ENCODE measurements at places on chromosomes 7 and 10. TPM values are rescaled to one million over a fixed set of nuclear protein-coding genes. Genes with fewer than 3 reads are reported as not detected.

- H3K36me3 ChIP-seq = no peaks in the 10 kb centered on the region
- no peak for DNase-seq
- no peak overlapping the region for H3K27ac ChIP-seq
- H3K4me3 ChIP-seq = no peak overlapping the region
Observed at GRCh38 chr10:119315128-119316001, 108.0 kb downstream of the GRK5 start.

- H3K27ac ChIP-seq = no peak overlapping the region
- H3K4me1 ChIP-seq = no peaks in the 10 kb centered on the region
Observed at GRCh38 chr7:42193471-42194129, 43.4 kb downstream of the GLI3 start.

DNA sequence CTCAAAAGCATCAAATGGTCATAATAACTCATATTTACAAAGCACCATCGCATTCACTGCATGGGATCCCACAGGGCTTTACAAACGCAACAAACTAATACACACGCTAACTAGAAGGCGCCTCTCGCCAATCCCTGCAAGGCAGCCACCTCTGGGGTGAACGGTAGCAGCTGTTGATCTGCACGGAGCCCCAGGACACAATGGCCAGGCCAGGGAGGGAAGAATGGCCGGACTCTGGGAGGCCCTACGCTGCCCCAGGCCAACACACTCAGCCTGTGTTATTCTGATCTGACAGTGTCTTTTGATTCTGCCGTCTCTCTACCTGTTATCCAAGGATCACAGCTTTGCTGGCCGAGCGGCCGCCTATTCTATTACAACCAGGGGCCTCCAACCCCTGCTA is 41.8 kb downstream of the HABP2 start:
- H3K27me3 ChIP-seq = no peaks in the 10 kb centered on the region
- no peaks in the 10 kb centered on the region for H3K4me1 ChIP-seq
- no peaks in the 10 kb centered on the region for H3K36me3 ChIP-seq
- no peak for DNase-seq
- H3K27ac ChIP-seq = no peak overlapping the region

GRCh38 chr7:116588225-116588624 is 63.4 kb downstream of the CAV1 start:
- no peak for DNase-seq
- no peak overlapping the region for H3K27ac ChIP-seq
- no peaks in the 10 kb centered on the region for H3K27me3 ChIP-seq
- H3K4me3 ChIP-seq = no peak overlapping the region
- peaks cover 34% of the 10 kb centered on the region for H3K4me1 ChIP-seq

DNA sequence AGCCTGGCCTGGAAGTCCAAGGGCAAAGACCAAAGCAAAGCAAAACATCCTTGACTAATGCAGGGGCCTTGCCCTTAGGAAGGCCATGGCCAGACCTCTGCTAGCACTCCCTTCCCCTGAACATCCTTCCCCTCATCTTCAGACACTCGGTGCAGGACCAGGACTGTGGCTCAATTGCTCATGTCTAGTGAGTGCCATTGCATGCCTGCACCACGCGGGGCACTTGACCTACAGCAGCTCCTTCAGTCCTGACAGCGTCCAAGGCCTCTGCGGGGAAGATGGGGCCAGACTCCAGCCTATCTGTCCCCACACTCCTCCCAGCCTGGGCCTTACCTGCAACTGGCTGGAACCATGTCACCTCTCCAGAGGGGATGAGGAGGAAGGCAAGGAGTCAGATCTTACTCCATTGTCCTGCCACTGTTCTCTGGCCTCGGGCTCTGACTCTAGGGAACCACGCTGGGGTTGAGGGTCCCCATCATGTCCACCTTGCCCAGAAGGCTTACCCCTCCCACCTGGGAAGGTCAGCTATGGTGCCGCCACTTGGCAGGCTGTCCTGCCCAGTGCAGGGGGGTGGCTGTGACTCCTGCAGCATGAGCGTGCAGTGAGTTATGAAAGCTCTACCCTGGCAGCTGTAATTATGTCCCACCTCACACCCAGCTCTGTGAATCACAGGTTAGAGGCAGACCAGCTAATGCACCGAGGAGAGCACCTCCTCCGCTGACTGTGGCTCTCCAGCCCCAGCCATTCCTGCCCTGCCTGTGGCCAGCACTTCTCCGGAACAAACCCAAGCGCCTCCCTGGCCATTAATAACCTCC is 16.1 kb downstream of the DRGX start:
- no peaks in the 10 kb centered on the region for H3K36me3 ChIP-seq
- H3K4me1 ChIP-seq = no peaks in the 10 kb centered on the region
- H3K27me3 ChIP-seq = no peaks in the 10 kb centered on the region
- no peak for DNase-seq

DNA sequence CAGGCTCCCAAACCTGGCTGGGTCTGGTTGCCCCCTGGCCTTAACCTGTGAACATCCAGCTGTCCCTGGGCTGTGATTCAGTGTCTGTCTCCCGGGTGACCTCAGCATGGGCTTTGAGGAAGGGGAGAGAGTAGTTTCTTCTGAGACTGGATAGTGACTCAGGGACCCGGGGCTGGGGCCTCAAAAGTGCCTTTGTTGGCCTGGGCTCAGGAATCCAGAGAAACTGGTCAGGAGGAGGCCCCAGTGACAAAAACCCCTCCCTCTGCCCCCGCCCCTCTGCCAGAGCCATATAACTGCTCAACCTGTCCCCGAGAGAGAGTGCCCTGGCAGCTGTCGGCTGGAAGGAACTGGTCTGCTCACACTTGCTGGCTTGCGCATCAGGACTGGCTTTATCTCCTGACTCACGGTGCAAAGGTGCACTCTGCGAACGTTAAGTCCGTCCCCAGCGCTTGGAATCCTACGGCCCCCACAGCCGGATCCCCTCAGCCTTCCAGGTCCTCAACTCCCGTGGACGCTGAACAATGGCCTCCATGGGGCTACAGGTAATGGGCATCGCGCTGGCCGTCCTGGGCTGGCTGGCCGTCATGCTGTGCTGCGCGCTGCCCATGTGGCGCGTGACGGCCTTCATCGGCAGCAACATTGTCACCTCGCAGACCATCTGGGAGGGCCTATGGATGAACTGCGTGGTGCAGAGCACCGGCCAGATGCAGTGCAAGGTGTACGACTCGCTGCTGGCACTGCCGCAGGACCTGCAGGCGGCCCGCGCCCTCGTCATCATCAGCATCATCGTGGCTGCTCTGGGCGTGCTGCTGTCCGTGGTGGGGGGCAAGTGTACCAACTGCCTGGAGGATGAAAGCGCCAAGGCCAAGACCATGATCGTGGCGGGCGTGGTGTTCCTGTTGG is at the start of gene CLDN4:
Gene CLDN4 (plus strand): TSS at position 316 of the 903 bp plus-strand sequence. CDS start 206 bp downstream, at position 522.
- peak; percentile 95 for DNase-seq
- peaks cover 38% of the 10 kb centered on the region for H3K4me1 ChIP-seq
- H3K36me3 ChIP-seq = no peaks in the 10 kb centered on the region

GRCh38 chr7:100372256-100372655 is 1.0 kb upstream of the PILRA start:
- H3K4me1 ChIP-seq = no peaks in the 10 kb centered on the region
- no peaks in the 10 kb centered on the region for H3K27me3 ChIP-seq

- H3K27ac ChIP-seq = no peak overlapping the region
- H3K36me3 ChIP-seq = no peaks in the 10 kb centered on the region
- no peak overlapping the region for H3K4me3 ChIP-seq
- no peak for DNase-seq
- no peaks in the 10 kb centered on the region for H3K4me1 ChIP-seq
Observed at GRCh38 chr10:49113741-49114141, 1.6 kb downstream of the VSTM4 start.

GRCh38 chr10:6654571-6654970 is 74.5 kb upstream of the PRKCQ start:
- peaks cover 15% of the 10 kb centered on the region for H3K27me3 ChIP-seq
- no peak overlapping the region for H3K4me3 ChIP-seq
- no peak overlapping the region for H3K27ac ChIP-seq
- no peaks in the 10 kb centered on the region for H3K36me3 ChIP-seq
- no peaks in the 10 kb centered on the region for H3K4me1 ChIP-seq

- H3K4me1 ChIP-seq = no peaks in the 10 kb centered on the region
- no peak overlapping the region for H3K27ac ChIP-seq
- H3K27me3 ChIP-seq = no peaks in the 10 kb centered on the region
- DNase-seq = no peak
Observed at GRCh38 chr7:41592236-41592635, 110.7 kb downstream of the INHBA start.

- peaks cover 5% of the 10 kb centered on the region for H3K36me3 ChIP-seq
- H3K27me3 ChIP-seq = no peaks in the 10 kb centered on the region
- H3K4me3 ChIP-seq = no peak overlapping the region
- no peak overlapping the region for H3K27ac ChIP-seq
- no peak for DNase-seq
Observed at GRCh38 chr7:44707558-44708230, 41.0 kb upstream of the ZMIZ2 start.

GRCh38 chr7:133674079-133674763 is 421.3 kb downstream of the EXOC4 start:
- H3K4me3 ChIP-seq = no peak overlapping the region
- no peaks in the 10 kb centered on the region for H3K4me1 ChIP-seq
- no peaks in the 10 kb centered on the region for H3K27me3 ChIP-seq
- no peak for DNase-seq

- H3K27me3 ChIP-seq = no peaks in the 10 kb centered on the region
- H3K4me3 ChIP-seq = no peak overlapping the region
- no peak for DNase-seq
- no peaks in the 10 kb centered on the region for H3K36me3 ChIP-seq
Observed at GRCh38 chr10:67151471-67151870, 225.6 kb downstream of the LRRTM3 start.

GRCh38 chr10:102102421-102102820 is 17.7 kb downstream of the LDB1 start:
- H3K27ac ChIP-seq = no peak overlapping the region
- H3K4me1 ChIP-seq = no peaks in the 10 kb centered on the region
- no peaks in the 10 kb centered on the region for H3K36me3 ChIP-seq
- H3K4me3 ChIP-seq = no peak overlapping the region

DNA sequence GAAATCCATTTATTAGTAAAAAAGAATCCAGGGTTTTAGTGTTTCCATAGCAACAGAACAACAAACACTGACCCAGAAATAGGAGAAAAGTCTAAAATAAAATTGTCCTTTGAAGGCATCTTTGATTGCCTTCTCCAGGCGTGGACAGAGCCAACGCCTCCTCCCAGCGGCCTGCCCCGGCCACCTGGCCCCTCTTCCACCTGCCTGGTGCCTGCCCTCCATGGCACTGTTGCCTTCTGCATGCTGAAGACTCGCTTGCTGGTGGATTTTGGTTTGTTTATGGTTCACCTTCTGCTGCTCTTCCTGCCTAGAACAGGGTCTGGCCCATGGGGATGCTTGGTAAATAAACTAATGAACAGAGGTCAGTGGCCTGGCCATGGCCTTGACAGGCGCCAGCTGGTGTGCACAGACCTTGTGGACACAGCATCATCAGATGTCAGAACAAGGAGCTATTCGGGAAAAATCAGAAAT is 107.4 kb downstream of the DYNC2I1 start:
- H3K27ac ChIP-seq = no peak overlapping the region
- no peaks in the 10 kb centered on the region for H3K36me3 ChIP-seq
- no peaks in the 10 kb centered on the region for H3K4me1 ChIP-seq

- no peak for DNase-seq
- H3K4me1 ChIP-seq = peaks cover 5% of the 10 kb centered on the region
- no peaks in the 10 kb centered on the region for H3K36me3 ChIP-seq
- no peak overlapping the region for H3K27ac ChIP-seq
- no peak overlapping the region for H3K4me3 ChIP-seq
Observed at GRCh38 chr7:151805191-151805590, 71.7 kb downstream of the PRKAG2 start.

GRCh38 chr10:51083356-51083853 is 9.1 kb downstream of the PRKG1 start:
- no peaks in the 10 kb centered on the region for H3K4me1 ChIP-seq
- no peak overlapping the region for H3K27ac ChIP-seq
- DNase-seq = no peak
- H3K27me3 ChIP-seq = no peaks in the 10 kb centered on the region
- no peaks in the 10 kb centered on the region for H3K36me3 ChIP-seq

GRCh38 chr7:1579481-1580421 is 9.9 kb upstream of the PSMG3 start:
- no peak overlapping the region for H3K27ac ChIP-seq
- no peak for DNase-seq
- no peaks in the 10 kb centered on the region for H3K27me3 ChIP-seq
- H3K4me3 ChIP-seq = no peak overlapping the region
- peaks cover 3% of the 10 kb centered on the region for H3K4me1 ChIP-seq

DNA sequence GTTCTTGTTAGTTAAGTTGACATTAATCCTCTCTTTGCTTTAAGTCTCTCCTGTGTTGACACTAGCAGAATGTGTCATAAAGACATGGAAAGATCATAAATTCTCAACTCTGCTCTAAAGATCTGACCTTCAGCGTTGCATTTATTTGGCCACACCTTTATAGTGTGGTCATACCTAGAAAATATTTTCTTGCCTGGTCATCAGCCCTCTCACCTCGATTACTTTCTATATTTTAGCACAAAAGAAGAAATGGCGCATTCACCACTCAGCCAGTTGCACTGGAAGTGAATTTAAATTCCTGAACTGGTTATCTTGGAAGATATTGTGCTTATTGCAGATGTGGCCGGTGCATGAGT is 96.7 kb upstream of the PDCD4 start:
- H3K4me3 ChIP-seq = no peak overlapping the region
- no peaks in the 10 kb centered on the region for H3K27me3 ChIP-seq
- no peak for DNase-seq
- no peaks in the 10 kb centered on the region for H3K36me3 ChIP-seq
- no peak overlapping the region for H3K27ac ChIP-seq

DNA sequence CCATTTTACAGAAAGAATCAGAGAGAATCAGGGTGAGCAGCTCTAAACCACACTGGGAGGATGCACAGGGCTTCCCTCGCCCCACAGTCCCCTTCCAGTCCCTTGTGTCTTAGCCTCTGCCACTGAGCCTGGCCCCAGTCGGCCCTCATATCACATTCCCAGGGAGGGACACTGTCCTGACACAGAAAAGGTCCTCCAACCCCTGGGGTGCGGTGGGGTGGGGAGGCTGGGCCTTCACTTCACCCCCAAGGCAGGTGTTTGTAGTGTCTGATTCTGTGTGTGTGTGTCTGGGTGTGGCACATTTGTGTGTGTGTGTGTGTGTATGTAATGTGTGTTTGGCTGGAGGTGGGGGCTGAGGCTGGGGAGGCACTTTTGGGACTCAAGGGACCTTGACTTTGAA is 1.8 kb upstream of the KCP start:
- no peak overlapping the region for H3K27ac ChIP-seq
- H3K4me1 ChIP-seq = no peaks in the 10 kb centered on the region
- DNase-seq = no peak
- H3K27me3 ChIP-seq = no peaks in the 10 kb centered on the region
- H3K36me3 ChIP-seq = no peaks in the 10 kb centered on the region
- H3K4me3 ChIP-seq = no peak overlapping the region

ANKRD1 gene
- 1.2 TPM for polyA plus RNA-seq

H2BK1 gene
- not detected for polyA plus RNA-seq

SPDYE6 gene
- not detected for polyA plus RNA-seq

INA gene
- polyA plus RNA-seq = 13.1 TPM

FBXL13 gene
- polyA plus RNA-seq = 0.42 TPM

NKX1-2 gene
- polyA plus RNA-seq = not detected

LAMB4 gene
- polyA plus RNA-seq = 0.40 TPM

ZNF800 gene
- polyA plus RNA-seq = 8.3 TPM

UTF1 gene
- not detected for polyA plus RNA-seq

EN2 gene
- not detected for polyA plus RNA-seq

CCL24 gene
- polyA plus RNA-seq = not detected

VIPR2 gene
- 10.2 TPM for polyA plus RNA-seq
